ENCODE measurements at places on chromosomes 16 and 17.

DNA sequence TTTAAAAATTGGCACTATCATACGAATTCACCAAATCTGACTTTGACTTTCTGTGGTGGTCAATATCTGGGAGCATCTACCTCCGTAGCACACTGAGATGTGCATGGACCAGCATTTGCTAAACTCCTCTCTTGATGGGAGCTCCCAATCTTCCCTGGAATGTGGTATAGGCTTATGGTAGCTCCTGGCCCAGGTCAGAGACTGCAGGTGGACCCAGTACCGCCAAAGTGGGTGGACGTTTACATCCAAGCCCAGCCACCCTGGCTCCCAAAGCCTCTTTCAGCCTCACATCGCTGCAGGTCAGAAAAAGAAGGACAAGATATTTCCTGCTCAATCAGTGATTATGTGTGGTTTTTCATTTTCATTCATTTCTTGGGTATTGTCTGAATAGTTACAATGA lies 43.1 kb upstream of the NKD1 start:
- DNase-seq, result no peak

DNA sequence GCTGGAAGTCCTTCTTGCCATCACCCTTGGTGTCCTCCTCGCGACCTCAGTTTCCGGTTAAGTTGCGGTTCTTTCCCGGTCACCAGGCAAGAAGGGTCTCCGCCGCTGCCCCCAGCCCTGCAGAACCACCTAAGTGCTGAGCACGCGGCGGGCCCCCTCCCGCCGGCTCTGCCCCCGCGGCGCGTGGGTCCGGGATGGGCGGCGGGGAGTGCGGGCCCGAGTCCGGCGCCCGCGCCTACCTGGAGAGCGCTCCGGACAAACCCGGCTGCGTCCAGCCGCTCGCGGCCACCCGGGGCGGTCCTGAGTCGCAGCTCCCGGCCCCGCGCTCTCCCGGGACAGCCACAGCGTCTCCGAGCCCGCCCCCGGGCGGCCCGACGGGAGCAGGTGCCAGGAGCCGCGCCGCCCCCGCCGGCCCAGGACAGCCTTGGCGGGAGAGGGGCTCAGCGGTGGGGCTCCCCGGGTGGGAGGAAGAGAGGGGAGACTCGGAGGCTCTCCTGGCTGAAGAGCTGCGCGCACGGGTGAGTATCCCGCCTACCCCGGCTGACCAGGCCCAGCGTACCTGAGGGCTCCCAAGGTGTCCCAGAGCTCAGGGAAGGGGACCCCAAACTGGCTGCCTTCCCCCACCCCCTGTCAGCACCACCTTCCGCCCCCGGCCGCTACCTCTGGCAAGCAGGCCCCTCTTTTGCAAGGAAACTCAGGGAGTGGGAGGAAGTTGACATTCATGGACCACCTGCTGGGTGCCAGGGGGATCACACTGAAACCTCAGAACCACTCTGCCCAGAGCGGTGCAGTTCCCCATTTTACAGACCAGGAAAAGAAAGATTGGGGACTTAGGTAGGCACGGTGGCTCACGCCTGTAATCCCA lies 22.2 kb upstream of the C17orf113 start:
- DNase-seq, result no peak

DNA sequence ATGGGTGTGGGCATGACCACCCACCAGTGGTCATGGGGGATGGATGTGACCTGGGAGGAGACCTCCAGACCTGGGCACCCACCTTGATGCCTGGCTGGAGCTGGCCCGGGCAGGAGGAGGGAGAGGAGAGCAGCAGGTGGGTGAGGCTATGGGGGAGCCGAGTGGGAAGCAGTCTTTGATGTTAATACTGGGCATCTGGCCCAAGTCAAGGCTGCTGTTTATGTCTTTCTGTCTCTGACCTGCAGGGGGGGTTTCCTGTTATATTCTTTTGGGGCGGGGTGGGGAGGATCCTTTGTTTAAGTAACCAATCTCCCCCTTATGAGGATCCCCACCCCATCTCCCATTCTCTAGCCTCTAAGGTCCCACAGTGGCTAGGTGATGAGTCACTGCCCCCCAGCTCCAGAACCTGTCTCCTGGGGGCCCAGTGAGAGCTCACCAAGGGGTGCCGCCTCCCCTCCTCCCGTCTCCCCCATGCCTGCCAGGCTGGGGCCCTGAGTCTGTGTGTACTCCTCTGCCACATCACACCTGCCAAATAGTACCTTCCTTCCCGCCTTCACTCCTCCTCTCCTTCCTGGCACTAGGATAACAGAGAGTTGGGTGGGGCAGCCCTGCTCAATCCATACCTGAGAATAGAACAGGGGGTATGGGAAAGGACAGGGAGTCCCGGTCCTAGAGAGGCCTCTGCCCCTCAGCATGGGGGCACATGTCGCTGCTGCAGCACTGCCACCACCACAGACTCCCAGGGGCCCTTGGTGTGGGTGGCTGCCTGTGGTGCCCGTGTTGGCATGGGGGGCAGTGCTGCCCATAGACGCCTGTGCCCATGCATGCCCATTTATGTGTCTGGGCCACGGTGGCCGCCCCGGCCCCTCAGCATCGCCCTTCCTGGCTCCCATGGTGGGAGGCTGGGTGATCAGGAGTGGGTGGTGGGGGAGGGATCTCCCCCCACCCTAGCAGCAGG lies 7.3 kb downstream of the THRA start:
- no peak for DNase-seq

- no peak for DNase-seq
Measured at GRCh38 chr16:86376837-86377236, 133.5 kb upstream of the FOXF1 start.

DNA sequence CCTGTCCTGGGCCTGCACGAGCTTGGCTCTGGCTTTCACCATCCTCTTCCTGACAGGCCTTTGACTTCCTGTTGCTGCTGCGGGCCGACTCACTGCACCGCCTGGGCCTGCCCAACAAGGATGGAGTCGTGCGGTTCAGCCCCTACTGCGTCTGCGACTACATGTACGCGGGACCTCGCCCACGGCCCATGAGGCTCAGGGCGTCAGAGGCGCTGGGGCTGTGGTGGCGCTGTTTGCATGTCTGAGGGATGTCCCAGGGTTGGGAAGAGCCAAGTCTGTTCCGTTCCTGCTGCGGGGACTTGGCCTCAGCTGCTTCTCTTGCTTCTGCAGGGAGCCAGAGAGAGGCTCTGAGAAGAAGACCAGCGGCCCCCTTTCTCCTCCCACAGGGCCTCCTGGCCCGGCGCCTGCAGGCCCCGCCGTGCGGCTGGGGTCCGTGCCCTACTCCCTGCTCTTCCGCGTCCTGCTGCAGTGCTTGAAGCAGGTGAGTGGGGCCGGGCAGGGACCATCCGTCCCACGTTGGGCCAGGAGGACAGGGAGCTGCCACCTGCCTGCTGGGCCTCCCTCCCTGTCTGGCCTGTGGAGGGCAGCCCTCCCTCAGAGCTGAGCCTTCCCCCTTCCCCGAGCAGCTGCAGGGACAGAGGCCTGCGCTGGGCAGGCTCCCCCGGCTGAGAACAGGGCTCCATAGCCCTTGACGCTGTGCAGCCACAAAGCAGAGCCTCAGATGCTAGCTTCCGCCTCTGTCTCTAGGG lies 23.8 kb downstream of the TSC2 start:
- no peak for DNase-seq

DNA sequence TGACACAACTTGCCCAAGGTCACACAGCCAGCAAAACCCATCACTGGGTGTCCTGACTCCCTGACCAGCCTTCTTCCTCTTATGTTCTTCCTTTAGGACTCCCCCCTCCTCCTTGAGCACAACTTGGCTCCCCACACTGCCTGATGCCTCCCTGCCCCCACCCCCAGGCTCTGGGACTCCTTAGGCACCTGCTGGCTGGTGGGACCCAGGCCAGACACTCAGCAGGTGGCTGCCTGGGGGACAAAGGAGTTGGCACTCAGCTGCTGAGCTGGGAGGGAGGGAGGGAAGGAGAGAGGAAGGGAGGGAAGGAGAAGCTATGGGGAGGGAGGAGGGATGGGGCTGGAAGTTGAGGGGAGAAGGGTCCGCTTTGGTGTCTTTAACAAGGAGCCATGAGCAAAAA lies 8.0 kb downstream of the SEZ6 start:
- no peak for DNase-seq

DNA sequence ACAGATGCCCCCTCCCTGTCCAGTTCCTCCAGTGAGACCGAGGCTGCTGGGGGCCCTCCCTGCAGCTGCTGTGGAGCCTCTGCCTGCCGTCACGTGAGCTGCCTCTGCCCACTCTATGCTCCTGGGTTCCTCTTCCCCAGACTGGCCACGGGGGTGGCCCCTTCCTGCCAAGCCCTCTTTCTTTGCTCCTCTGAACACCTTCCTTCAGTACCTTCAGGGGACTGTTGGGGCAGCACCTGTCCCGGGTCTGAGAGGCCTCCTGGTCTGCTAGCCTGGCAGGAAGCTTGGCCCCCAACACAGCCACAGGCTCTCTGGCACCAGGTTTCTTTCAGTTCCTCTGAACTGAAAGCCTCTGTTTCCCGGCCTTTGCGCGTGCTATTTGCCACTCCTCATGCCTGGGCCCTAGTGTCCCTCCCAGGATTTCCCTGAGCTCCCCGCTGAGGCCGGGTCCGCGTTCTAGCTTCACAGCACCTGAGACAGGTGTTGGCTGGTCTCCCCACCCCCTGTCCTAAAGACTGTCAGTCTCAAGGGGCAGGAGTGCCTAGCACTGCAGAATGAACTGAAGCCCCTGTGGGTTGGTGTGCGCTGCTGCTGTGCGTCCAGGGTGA lies 6.6 kb upstream of the ATP6V0C start:
- DNase-seq, result no peak

DNA sequence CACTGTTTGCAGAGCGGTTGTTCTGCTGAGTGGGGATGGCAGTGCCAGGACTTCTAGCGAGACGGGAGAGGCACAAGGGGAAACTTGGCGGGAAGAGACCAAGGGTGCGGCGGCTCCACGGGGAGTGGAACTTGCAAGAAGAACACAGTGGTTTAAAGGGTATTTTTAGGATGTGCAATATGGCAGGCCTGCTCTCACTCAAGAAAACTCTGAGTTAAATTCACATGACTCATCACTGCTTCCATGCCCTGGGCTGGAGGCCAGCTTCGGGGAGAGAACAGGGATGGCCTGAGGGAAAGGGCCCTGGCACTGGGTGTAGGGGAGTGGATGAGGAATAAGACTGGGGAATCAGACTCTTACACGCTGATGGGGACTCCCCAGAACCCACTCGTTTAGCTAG lies 13.3 kb upstream of the CD300LD start:
- no peak for DNase-seq

DNA sequence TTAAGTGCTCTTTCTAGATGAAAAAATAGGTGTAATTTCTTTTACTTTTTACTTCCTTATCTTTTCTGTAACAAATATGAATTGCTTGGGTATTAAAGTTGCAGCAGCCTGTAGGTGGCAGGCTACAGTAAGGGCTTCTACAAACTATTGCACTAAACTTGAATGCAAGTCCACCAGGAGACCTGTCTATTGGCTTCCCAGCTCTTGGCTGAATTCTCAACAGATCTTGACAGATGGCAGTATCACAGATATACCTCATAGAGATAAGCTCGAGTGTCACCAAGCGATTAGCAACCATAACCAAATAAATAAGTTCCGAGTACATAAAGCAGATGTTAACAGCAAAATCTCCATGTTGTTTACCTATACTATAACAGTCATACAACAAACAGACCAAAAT lies 5.9 kb downstream of the BBS2 start:
- DNase-seq, result no peak

GRCh38 chr17:9258115-9259015 lies 237.1 kb downstream of the NTN1 start:
- DNase-seq, result no peak

GRCh38 chr17:50469208-50469605 lies 527 bp upstream of the CHAD start:
- no peak for DNase-seq

DNA sequence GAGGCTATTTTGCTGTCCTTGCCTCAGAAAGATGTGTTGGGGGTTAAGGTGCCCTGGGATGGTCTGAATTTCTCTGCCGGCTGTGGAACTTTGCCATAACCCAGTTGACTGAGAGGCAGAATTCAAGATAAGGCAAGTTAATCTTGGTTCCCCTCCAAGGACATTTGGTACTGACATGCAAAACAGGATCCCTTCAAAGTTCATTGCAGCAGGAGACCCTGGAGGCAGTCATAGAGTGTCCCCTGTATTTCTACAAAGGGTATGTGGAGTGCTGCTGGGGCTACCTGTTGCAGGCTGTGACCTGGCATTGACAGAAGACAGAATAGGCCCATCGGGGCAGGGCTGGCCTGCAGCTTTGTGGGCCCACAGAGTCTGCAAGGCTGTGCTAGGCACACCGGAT lies 135.6 kb upstream of the IRX3 start:
- no peak for DNase-seq

- DNase-seq, result no peak
Measured at GRCh38 chr16:64738321-64738960, 383.4 kb downstream of the CDH11 start.

- DNase-seq, result no peak
Measured at GRCh38 chr16:85158743-85159178, 46.5 kb upstream of the CIBAR2 start.

GRCh38 chr17:62652251-62653001 lies 25.0 kb downstream of the MRC2 start:
- DNase-seq, result no peak

DNA sequence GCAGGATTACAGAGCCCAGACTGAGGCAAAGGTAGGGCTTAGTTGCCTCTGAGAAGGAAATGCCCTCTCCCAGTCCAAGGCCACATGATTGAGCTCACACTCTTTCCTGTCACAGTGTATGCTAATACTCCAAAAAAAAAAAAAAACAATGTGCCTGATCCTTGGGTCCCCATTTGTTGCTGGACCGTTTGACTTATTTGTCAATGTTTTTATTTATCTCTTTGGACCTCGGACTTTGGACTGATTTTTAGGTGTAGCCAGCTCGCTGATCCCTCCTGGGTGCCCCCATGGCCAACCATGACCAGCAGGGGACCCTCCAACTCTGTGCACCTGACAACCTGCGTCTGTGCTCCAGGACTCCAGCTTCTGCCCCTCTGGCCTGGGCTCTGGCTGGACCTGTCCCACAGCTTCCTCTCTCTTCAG lies 622 bp upstream of the CCL16 start:
- DNase-seq, result no peak

- DNase-seq, result no peak
Measured at GRCh38 chr16:11402051-11402744, 56.9 kb downstream of the RMI2 start.

DNA sequence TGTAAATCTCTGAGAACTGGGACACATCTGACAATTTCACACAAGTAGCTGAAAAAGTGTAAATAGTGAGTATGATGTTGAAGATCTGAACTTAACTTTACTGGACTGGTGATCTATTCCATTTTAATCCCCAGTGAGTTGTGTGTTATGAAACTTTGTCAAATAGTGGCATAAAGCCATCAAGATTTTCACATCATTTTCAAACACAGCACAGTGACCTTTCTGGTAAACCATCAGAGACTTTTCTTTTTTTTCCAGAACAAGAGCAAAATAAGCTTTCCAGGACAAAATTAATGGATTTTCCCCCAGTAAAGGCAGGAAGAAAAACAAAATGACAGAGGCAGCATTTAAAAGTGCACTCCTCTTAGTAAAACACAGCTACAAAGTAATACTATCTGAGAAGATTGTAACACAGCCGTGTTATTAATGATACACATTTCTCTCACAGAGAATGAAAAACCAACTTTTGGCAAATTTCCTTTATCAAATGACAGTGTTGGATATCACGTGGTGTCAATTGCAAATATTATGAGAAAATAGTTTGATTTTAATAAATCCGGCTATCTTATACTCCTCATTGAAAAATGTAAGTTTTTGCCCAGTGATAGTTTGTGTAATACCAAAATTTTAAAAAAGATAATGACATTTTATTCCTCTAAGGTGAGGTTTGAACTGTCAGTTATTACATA lies 16.8 kb upstream of the COL1A1 start:
- DNase-seq, result no peak
